ENCODE measurements at places on chromosomes 2 and 18. TPM values are rescaled to one million over a fixed set of nuclear protein-coding genes. Genes with fewer than 3 reads are reported as not detected.

Gene ALPI
- polyA plus RNA-seq, result not detected

Gene ZNF519
- polyA plus RNA-seq, result 0.91 TPM

Gene THADA
- 17.4 TPM for polyA plus RNA-seq

Gene SNED1
- polyA plus RNA-seq, result 0.12 TPM

DNA sequence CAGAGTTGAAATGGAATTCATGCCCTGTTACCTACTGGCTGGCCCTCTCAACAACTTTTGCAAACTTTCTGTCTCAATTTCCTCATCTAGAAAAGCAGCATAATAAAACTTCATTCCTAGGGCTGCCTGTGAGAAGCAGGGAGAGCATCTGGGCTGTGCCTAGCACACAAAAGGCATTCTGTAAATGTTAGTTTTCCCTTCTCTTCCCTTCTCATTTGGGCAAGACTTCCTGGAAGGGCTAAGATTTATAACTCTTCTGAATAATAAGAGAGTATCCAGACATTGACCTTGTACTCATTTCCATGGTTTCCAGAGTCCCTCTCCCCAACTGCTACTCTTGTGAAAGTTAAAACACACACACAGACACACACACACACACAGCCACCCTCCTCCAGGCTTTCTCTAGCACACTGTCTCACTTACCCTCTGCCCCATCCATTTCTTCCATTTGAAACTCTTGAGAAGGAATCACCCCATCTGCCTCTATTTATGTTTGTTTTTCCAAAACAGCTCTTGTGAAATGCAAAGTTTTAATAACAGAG lies 302.1 kb downstream of the SMAD2 start:
- no peak for DNase-seq

GRCh38 chr2:166360906-166361305 lies 14.8 kb downstream of the SCN9A start:
- DNase-seq, result no peak

All from keratinocyte (primary cell).